Suprapubic skin (tissue), 4 donors: ENCODE measurements at places on chromosomes 2 and 18.

GRCh38 chr2:237782181-237782580 lies 16.4 kb upstream of the RBM44 start:
- no peak for DNase-seq

- DNase-seq, result no peak
Observed at GRCh38 chr18:3717376-3718025, 267.5 kb downstream of the TGIF1 start.

DNA sequence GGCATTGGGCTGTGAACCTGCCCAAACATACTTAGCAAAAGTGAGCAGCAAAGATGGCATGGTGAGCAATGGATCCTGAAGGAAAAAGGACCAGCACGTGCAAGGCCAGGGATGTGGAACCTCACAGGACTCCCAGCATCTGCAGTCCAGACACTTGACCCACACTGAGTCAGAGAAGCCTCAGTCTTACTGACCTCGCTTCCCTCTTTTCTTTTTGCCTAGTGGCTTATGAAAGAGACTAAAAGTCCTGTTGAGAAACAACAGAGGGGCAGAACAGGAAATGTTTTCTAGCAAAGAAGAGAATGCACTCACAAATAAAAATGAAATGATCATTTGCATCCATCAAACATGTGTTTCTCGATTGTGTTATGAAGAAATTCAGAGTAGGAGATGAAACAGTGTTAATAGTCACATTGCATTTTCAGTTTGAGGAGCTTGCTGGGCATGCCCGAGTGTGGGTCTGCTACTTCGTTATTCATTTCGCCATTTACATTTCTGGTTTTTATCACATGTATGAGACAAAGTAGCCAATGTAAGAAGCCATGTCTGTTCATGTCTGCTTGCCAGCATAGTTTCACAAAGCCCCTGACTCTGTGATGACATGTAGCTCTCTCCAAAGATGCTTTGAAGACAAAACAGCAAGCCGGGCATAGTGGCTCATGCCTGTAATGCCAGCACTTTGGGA lies 118.4 kb downstream of the INO80D start:
- DNase-seq, result no peak

GRCh38 chr18:46587600-46587999 lies 69.4 kb downstream of the LOXHD1 start:
- no peak for DNase-seq

GRCh38 chr2:32135409-32135808 lies 30.3 kb upstream of the SLC30A6 start:
- DNase-seq, result no peak

- DNase-seq, result peak; percentile 58
Observed at GRCh38 chr2:72013726-72014125, 133.9 kb downstream of the CYP26B1 start.

GRCh38 chr2:209473930-209474419 lies 50.1 kb downstream of the MAP2 start:
- no peak for DNase-seq

DNA sequence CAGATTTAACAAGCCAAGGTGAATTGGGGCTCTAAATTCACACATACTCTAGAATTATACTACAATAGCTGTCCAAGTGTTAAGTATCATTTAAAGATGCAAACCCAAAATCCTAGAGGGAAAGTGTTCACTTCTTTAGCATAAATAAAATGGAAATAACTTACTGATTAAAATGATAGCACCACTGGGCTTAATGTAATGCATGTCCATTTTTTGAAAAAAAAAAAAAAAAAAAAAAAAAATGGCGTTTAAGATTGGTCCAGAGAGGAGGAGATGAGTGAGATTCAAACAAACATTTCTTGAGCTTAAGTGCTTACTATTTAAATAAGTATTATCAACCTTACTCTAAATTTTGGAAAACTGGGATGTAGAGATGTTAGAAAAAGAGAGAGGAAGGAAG lies 251.5 kb upstream of the CWC22 start:
- DNase-seq, result no peak

DNA sequence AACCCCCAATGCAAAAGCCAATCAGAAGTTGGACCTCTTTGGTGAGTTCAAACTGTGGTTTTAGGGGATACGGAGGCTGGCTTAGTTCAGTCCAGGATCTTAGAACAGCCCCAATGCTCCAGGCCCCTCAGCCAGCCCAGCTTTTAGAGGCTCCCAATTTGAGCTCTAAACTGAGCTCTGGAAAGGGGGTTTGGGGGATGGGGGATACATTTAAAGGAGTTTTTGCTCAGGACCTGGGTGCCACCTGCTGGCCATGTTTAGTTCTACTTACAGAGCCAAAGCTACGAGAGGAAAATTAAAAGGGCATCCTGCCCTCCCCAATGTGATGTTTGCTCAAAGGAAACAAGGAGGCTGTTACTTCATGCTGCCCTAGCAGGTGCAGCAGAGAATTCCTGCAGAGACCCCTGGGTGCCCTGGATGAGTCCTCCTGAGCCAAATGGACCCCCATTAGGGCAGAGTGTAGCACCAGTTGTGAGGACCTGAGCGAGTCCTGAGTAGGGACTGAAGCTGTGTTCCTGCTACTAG lies 15.9 kb upstream of the TMEM214 start:
- DNase-seq, result no peak
